DMS79 treated with DMSO at 0.1 percent for 48 hours (cell line): ENCODE measurements at places on chromosomes 1 and 21.
A peak's percentile ranks its signal among the peaks of the same experiment; 100 is the strongest.

GRCh38 chr1:227434808-227435444, 116.6 kb upstream of the CDC42BPA start:
- DNase-seq: no peak

DNA sequence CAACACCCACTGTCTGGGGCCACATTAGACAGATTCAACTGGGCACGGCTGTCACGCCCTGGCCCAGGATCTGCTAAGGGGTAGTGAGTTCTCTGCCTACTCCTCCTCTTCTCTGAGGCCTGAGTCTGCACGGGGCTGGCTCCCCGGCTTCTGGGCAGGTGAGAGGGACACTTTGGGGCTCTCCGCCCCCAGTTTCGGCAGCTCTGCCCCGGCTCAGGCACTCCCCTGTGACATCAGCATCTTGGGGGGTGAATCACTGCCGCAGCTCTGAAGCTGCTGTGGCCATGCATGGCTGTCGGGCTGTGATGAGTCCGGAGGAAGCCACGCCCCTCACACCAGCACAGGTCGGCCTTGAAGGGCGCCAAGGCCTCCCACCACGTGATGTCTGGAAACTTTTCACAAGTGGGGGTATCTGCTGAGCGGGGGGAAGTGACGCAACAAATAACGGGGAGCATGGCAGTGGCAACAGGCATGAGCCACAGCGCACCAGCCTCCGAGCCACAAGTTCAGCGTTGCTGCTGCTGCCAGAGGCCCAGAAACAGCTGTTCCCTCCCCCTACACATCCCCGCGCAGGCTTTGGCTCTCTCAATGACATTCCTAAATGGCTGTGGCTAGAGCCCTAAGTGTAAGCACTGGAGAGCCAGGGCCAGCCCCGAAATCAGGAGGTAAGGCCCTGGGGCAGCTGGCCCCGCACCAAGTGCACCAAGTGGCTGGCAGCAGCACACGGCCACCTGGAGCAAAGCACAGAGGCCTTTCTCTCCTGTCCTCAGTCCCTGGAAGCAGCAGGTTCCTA, 26.3 kb downstream of the ZBTB17 start:
- DNase-seq: peak; percentile 7

- no peak for DNase-seq
Observed at GRCh38 chr1:109832945-109833344, 69.2 kb upstream of the EPS8L3 start.

GRCh38 chr1:63601061-63601460, 7.8 kb downstream of the PGM1 start:
- no peak for DNase-seq

DNA sequence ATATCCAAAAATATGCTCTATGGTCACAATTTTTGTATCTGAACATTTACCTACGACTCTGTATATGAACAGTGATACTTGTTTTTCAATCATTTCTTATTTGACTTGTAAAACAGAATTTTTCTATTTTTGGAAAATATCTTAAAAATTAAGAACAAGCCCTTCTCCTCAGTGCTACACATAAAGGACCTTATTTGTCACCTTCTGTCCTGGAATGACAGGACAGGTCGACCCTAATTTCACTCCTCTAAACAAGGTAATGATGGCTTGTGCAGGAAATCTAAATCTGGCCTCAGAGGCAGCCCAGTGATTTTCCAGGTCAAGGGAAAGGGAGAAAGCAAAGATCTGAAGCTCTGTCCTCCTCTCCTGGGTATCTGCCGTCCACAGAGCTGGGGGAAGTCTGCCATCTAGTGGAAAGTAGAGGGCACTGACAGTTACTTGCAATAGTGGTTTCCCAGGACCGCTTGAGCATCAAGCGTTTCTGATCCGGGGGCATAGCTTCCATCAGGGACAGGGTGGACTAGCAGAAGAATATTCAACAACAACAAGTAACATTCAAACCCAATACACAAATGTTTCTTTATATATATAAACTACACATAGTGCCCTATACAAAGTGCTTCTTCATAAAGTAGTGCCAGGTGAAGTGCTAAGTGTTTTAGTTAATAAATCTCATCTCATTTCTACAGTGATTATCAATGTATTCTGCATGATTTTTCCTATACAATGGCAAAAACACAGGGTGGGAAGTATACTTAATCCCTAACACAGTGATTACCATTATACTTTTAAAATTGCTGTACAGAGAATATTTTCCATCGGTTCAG, 74.6 kb downstream of the SLC25A24 start:
- DNase-seq: peak; percentile 79

- DNase-seq: no peak
Observed at GRCh38 chr1:222009105-222009730, 267.3 kb upstream of the DUSP10 start.

DNA sequence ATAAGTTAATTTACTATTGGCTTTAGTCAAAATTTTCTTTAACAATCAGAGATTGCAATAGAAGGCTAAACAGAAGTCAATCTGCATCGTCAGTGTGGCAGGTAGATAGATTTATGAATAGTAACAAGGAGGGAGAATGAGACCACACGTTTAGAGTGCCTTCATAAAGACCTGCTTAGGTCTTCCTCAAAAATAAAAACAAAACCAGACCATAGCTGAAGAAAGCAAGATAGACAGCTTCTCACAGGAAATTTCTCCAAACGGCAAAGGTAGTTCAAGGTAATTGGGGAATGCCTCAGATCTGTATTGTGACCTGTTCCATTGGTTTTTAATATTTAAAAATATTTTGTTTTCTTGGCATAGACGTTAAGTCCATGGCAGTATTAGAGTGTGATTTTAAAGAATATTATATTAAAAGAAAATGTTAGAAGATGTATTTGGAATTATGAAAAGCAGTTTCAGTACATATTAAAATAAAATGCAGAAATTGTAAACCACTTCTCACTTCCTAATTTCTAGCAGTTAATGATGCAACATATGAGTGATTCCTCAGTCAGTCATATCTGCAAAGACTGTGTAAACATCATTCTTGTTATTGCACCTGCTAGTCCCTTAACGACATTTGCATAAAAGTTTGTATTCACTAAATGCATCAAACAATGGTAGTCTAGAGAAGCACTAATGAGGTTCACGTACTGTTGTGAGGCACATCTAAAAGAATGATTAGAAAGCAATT, 278.0 kb downstream of the HLX start:
- no peak for DNase-seq

DNA sequence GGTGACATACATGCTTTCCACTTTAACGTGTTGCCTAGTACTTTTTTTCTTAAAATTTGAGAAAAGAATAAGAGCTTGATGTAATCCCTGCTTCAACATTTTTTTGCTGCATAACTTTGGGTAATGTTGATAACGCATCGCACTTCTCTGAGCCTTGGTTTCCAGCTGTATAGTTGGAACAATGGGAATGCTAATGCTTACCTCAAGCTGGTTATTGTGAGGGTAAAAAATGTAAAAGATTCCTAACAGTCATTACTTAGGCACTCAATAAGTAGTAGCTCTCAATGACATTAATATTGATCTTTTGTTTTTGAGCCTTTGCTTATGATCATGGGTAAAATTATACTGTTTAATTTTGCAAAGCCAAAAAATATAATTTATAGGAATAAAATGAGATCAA, 683.3 kb upstream of the CXADR start:
- no peak for DNase-seq

DNA sequence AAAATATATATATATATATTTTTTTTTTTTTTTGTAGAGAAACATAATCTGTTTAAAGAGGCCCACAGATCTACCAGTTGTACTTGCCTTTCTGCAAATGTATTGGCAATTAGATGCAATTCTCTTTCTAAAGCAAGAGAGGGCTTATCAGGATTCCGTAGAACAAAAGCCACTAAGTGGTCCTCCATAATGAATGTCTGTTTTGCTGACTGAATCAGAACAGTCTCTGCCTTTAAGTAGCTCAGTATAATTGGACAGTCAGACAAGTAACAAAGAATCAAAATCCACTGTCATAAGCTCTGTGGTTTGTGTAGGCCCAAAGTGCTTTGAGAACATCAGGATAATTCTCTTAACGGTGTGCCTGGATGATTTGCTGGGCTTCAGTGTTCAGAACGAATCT, 17.3 kb downstream of the SARS1 start:
- DNase-seq: no peak

DNA sequence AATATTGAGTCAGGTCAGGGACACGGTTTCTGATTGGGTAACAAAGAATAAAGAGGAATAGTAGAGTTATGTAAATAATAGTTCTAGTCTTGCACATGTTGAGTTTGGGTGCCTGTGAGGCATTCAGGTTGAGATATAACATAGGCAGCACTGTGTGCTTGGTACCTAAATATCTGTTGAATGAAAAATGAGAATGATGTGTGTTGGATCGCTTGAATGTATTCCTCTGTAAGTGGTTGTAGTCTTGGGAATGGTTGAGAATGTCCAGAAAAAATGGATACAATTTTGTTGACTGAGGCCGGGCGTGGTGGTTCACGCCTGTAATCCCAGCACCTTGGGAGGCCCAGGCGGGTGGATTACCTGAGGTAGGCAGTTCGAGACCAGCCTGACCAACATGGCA, 116.3 kb upstream of the HNRNPU start:
- no peak for DNase-seq

GRCh38 chr21:35231090-35231489, 182.0 kb upstream of the RUNX1 start:
- no peak for DNase-seq

GRCh38 chr1:156689035-156689952, 12.1 kb upstream of the NES start:
- peak; percentile 93 for DNase-seq
